Neural crest cell (in vitro differentiated cells): ENCODE measurements at places on chromosomes 5 and 9. TPM values are rescaled to one million over a fixed set of nuclear protein-coding genes. Genes with fewer than 3 reads are reported as not detected.
A peak's percentile ranks its signal among the peaks of the same experiment; 100 is the strongest.

The NSG2 gene
- total RNA-seq: 3.1 and 4.0 TPM in 2 replicates

The LHX3 gene
- total RNA-seq: 0.07 TPM in 1 of 2 replicates, not detected in the other

The FSTL4 gene
- 1.6 and 2.0 TPM in 2 replicates for total RNA-seq

The SPATA31C1 gene
- total RNA-seq: 1.4 and 1.9 TPM in 2 replicates

The ANKRD55 gene
- 0.16 TPM in 1 of 2 replicates, not detected in the other for total RNA-seq

The CARTPT gene
- total RNA-seq: not detected in 2 replicates

DNA sequence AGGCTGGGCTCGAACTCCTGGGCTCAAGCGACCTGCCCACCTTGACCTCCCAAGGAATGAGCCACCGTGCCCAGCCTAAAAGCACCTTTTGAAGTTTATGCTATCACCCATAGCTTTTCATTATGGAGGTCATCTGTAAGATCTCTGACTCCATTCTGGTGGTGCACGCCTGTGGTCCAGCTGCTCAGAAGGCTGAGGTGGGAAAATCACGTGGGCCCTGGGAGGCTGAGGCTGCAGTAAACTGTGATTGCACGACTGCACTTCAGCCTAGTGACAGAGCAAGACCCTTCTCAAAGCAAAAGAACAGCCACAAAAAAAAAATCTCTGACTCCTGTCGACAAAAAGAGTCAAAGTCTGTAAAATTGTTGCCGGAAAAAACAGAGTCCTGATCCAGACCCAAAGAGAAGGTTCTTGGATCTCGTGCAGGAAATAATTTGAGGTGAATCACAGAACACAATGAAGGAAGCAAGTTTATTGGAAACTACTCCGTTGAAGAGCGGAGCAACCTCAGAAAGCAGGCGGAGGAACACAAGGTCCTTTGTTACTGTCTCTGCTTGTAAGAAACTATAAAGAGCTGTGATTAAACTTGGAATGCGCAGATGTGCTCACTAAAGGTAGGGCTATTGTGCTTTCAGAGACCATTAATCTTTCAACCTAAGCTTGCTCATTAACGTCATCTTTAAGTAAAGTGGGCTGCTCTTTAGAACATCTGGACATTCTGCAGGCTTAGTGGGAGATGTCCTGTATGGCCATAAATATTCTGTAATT, 2.0 kb upstream of the HAUS6 start:
- no peaks in the 10 kb centered on the region for H3K27me3 ChIP-seq
- peak overlapping the region; percentile 67 for H3K4me3 ChIP-seq
- H3K4me1 ChIP-seq: peaks cover 29% of the 10 kb centered on the region
- H3K36me3 ChIP-seq: peaks cover 3% of the 10 kb centered on the region

- H3K27ac ChIP-seq: no peak overlapping the region
- H3K36me3 ChIP-seq: no peaks in the 10 kb centered on the region
- DNase-seq: no peak
- H3K27me3 ChIP-seq: no peaks in the 10 kb centered on the region
Measured at GRCh38 chr9:110605565-110605964, 26.0 kb upstream of the SVEP1 start.

GRCh38 chr5:81554647-81555046, 160.7 kb upstream of the ACOT12 start:
- peaks cover 10% of the 10 kb centered on the region for H3K4me1 ChIP-seq
- no peak for DNase-seq

- no peaks in the 10 kb centered on the region for H3K36me3 ChIP-seq
- H3K27me3 ChIP-seq: peaks cover 3% of the 10 kb centered on the region
- H3K4me3 ChIP-seq: no peak overlapping the region
- DNase-seq: no peak
- peaks cover 4% of the 10 kb centered on the region for H3K4me1 ChIP-seq
- H3K27ac ChIP-seq: no peak overlapping the region
Measured at GRCh38 chr9:96204853-96205252, 97.1 kb downstream of the HSD17B3 start.

DNA sequence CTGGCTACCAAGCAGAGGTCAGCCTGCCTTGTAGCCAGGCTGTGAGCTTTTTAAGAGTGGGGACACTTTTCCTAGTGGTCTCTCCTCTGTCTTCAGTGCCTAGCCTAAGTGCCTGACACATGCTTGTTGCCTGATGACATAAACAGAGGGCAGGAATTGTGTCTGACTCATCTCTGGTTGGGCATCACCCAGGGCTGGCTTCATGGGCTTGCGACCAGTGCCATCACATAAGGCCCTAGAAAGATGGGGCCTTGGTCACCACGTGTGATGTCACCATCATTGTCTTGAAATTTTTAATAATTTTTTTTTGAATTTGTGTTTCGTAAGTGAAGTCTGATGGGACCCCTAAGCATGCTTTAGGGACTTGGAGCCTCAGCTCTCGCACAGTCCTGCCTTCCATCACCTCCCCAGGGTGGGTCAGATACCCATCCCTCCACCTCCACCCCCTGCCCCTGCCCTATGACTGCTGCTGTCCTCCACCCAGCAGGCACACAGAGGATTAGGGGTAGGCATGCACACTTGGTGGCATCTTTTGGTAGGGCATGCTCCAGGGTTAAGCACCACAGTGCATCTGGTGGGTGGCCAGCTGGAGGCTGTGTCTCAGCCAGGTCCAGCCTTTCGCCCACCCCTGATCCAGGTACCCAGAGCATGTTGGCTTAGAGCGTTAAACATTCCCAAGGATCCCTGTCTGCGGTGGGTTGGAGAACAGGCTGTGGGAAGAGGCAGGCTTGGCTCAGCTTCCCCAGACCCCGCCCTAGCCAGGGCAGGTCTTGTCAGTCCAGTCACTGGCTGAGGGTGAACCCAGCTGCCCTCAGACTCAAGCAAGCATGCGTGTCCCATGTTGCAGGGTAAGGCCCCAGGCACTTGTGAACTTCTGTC, 80.1 kb upstream of the SH3PXD2B start:
- no peak overlapping the region for H3K27ac ChIP-seq
- H3K4me3 ChIP-seq: no peak overlapping the region
- DNase-seq: no peak
- no peaks in the 10 kb centered on the region for H3K36me3 ChIP-seq

- DNase-seq: no peak
- no peak overlapping the region for H3K27ac ChIP-seq
- H3K4me3 ChIP-seq: no peak overlapping the region
Measured at GRCh38 chr5:63145167-63145566, 566.5 kb downstream of the LRRC70 start.

DNA sequence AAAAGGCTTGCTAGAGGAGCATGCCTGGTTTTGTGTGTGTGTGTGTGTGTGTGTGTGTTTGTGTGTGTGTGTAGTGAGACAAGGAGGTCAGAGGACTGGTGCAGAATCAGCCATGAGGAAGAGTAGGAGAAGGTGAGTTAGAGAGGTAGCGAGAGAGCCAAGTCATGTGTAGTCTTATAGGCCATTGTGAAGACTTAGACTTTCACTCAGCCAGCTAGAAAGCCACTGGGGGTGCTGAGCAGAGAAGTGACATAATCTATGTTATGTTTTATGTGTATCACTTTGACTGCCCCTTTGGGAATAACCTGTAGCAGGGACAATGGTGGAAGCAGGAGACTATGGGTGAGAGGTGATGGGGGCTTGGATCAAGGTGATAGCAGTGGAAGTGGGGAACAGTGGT, 180.5 kb upstream of the CLINT1 start:
- H3K27ac ChIP-seq: no peak overlapping the region
- H3K4me1 ChIP-seq: no peaks in the 10 kb centered on the region
- H3K4me3 ChIP-seq: no peak overlapping the region
- no peak for DNase-seq
- no peaks in the 10 kb centered on the region for H3K27me3 ChIP-seq

DNA sequence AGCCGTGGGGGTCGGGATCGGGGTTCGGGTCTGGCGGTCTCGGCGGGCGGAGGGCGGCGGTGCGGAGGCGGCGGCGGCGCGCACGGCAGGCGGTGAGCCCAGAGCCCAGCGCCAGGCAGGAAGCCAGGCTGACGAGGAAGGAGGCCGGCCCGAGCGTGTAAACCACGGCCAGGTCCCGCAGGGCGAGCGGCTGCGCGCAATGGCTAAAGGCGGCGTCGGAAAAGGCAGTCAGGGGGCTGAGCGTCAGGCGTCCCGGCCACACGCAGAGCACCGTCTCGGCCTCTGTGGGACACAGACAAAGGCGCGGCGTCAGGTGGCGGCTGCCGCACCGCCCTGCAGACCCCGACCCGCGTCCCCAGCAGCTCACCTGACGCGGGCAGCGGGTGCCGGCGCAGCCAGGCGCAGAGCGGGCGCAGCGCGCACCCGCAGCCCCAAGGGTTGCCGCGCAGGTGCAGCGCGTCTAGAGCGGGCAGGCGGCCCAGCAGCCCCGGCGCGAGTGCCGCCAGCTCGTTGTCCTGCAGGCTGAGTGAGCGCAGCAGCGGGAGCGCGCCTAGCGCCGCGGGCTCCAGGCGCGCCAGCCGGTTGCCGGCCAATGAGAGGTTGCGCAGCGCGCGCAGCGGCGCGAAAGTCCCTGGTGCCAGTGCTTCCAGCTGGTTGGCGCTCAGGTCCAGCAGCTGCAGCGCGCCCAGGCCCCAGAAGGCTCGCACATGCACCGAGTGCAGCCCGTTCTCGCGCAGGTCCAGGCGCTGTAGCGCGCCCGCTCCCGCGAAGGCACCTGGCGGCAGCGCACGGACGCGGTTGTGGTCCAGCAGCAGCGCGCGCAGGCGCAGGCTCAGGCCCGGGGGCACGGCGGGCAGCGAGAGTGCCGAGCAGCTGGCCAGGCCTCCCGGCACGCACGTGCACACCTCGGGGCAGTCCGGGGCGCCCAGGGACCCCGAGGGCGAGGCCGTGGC, 671 bp downstream of the LRRC26 start:
- no peaks in the 10 kb centered on the region for H3K4me1 ChIP-seq
- no peak overlapping the region for H3K27ac ChIP-seq
- no peak for DNase-seq
- H3K36me3 ChIP-seq: no peaks in the 10 kb centered on the region

GRCh38 chr5:35145691-35146317, 84.5 kb downstream of the PRLR start:
- H3K4me1 ChIP-seq: no peaks in the 10 kb centered on the region
- no peaks in the 10 kb centered on the region for H3K36me3 ChIP-seq
- DNase-seq: no peak
- H3K4me3 ChIP-seq: no peak overlapping the region
